ENCODE measurements at places on chromosomes 13 and 19. TPM values are rescaled to one million over a fixed set of nuclear protein-coding genes. Genes with fewer than 3 reads are reported as not detected.
A peak's percentile ranks its signal among the peaks of the same experiment; 100 is the strongest.

GRCh38 chr13:28271056-28271840, 132.9 kb downstream of the PAN3 start:
- DNase-seq = no peak

The USE1 gene
- 36.4 TPM for total RNA-seq

The MAST1 gene
- total RNA-seq = 3.2 TPM

The RFPL4A gene
- 0.13 TPM for total RNA-seq

DNA sequence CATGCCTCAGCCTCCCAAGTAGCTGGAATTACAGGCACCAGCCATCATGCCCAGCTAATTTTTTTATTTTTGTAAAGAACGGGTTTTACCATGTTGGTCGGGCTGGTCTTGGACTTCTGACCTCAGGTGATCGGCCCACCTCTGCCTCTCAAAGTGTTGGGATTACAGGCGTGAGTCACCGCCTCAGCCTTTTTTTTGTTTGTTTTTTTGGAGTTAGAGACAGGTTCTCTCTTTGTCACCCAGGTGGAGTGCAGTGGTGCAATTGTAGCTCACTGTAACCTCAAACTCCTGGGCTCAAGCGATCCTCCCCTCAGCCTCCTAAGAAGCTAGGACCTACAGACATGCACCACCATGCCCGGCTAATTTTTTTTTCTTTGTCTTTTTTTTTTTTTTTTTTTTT, 15.6 kb upstream of the NOTCH3 start:
- no peak for DNase-seq

The FCER2 gene
- not detected for total RNA-seq

DNA sequence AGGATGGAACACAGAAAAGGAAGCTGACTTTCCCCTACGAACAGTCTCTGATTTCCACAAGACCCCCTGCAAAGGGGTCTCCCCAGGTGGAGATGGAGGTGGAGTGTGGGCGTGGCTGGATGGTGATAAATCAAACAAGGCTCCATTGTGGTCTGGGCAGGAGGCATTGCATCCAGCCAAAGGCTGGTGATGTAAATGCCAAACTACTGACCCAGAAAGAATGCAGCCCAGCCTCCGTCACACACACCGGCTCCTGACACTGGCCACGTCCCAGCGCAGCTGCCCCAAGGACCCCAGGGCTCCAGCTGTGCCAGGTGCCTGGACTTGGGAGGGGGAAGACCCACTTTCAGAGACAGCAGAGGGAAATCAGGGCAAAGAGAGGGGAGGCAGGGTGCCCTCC, 6.3 kb downstream of the SLC7A1 start:
- peak; percentile 35 for DNase-seq

The MUC16 gene
- total RNA-seq = not detected

The ZNF382 gene
- not detected for total RNA-seq

- DNase-seq = no peak
Measured at GRCh38 chr19:47691782-47692181, 21.4 kb upstream of the EHD2 start.

DNA sequence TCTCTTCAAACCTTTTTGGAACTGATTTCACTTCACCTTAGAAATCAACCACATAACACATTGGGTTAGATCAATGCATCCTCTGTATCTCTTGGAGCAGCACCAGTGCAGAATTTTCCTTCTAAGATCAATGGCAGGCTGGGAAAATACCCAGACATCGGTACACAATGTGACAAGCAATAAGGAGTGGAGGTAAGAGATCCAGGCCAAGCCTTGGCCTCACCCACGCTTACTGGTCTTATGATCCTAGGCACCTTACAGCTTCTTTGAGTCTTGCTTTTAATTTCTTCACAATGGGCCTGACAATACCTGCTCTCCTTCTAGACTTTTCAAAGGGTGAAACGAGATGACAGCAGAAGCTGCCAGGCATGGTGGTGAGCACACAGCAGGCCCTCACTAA, 232.0 kb downstream of the LACC1 start:
- no peak for DNase-seq

- no peak for DNase-seq
Measured at GRCh38 chr19:18333680-18334079, 6.7 kb upstream of the PGPEP1 start.

GRCh38 chr13:33153421-33154404, 131.8 kb downstream of the STARD13 start:
- peak; percentile 49 for DNase-seq

GRCh38 chr13:111913761-111914140, 153.2 kb upstream of the SOX1 start:
- DNase-seq = no peak

DNA sequence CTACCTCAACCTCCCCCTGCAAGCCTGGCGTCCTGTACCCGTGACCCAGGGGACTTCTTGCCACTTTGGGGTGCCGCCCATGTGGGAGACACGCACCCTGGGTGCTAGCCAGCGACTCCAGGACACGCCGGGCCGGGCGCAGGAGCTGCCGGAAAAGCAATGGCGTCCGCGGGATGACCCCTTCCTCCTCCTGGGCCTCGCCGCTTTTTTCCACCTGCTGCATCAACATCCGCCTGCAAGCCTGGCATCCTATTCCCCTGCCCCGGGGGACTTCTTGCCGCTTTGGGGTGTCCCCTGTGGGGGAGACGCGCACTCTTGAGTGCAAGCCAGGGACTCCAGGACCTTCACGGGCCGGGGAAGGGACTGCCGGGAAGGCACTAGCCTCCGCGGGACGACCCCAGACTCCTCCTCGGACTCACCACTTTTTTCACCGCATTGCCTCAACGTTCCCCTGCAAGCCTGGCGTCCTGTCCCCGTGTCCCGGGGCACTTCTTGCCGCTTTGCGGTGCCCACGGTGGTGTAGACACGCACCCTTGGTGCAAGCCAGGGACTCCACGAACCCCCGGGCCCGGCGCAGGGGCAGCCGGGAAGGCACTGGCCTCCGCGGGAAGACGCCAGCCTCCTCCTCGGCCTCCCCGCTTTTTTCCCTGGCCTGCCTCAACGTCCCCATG, 237.8 kb downstream of the TUBA3C start:
- no peak for DNase-seq

DNA sequence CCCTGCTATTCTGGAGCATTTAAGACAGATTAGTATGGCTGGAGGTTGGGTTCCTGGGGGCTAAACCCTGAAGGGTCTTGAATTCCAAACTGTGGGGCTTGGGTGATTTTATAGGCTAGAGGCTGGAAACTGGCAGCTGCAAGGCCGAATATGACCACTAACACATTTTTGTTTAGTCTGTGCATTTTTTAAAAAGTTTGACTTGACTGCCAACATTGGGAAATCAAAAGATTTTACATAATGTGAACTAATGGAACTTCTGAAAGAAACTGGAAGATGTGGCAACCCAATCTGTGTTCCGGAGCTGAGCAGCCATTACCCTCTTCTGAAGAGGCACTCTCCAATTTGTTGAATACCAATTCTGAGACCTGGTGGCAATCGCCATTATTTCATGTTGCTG, 5.1 kb downstream of the ZNF784 start:
- no peak for DNase-seq

GRCh38 chr19:12665281-12665573, 1.3 kb downstream of the MAN2B1 start:
- DNase-seq = no peak

The ZIK1 gene
- 1.5 TPM for total RNA-seq

- DNase-seq = no peak
Measured at GRCh38 chr19:34306213-34306661, 51.9 kb downstream of the GARRE1 start.

DNA sequence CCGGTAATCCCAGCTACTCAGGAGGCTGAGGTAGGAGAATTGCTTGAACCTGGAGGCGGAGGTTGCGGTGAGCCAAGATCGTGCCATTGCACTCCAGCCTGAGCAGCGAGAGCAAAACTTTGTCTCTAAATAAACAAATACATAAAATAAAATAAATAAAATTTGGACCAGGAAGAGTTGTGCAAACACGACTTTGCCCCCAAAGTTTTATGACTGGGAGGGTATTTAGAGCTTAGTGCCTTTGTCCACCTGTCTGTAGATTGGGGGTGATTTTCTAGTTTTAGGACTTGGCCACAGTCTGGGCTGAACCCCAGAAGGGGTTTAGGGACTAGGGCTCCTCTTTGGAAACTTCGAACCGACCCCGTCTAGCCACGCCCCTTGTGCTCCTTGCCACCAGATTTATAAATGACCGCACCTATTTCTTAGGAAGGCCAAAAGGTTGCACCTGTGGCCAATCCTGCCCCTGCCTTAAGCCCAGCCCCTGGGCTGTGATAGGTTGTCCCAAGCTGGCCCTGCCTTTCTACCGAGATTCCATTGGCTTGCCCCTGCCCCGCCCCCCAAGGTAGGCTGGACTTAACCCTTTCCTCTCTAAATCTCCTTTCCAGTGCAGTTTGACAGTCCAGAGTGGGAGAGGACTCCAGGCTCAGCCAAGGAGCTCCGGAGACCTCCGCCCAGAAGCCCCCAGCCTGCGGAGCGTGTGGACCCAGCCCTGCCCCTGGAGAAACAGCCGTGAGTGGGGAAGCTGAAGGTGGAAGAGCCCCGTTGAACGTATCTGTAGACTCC, 5.3 kb downstream of the SHD start:
- DNase-seq = no peak

DNA sequence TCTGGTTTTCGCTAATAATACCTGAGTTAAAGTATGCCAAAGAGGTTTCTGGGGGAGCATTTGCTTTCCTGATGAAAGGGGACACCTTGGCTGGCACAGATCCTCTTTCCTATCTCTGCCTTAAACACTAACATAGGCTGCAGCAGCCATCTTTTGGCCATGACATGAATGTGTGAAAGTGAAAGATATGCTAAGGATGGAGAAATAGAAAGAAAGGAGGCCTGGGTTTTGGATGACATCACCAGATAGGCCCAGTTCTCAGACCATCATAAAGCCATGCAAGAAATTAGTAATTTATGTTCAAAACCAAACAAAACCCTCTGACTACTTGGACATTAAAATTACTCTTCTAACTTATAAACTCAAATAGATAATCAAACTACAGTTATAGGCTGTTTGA, 279.7 kb downstream of the COG6 start:
- no peak for DNase-seq

The ZNF470 gene
- 0.20 TPM for total RNA-seq

- DNase-seq = no peak
Measured at GRCh38 chr13:51222037-51222685, at the start of gene FAM124A. FAM124A (plus strand) TSS chr13:51222398; CDS start chr13:51222502, 104 bp downstream.

DNA sequence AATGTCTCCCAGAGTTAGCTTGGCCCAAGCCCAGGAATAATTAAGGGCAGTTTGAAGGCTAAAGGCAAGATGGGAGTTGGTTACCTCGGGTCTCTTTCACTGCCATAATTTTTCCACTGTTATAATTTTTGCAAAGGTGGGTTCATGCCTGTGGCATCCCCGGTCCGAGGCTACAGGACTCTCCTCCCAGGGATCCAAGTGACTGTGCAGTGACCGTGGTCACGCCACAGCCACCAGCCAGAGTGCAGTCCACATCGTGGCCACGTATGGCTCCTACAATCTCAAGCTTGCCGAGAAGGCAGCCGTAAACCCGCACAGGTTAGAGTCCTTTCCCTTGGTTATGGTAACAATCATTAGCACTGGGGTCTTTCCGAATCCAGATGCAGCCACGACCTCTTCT, 36.8 kb downstream of the C13orf46 start:
- no peak for DNase-seq

- DNase-seq = no peak
Measured at GRCh38 chr19:51293571-51294210, 17.8 kb upstream of the IGLON5 start.

- DNase-seq = no peak
Measured at GRCh38 chr19:53552001-53552721, 14.2 kb downstream of the ZNF331 start.

GRCh38 chr19:32748497-32748896, 28.9 kb downstream of the TDRD12 start:
- no peak for DNase-seq

- DNase-seq = no peak
Measured at GRCh38 chr19:16585808-16586476, 13.7 kb upstream of the SLC35E1 start.

DNA sequence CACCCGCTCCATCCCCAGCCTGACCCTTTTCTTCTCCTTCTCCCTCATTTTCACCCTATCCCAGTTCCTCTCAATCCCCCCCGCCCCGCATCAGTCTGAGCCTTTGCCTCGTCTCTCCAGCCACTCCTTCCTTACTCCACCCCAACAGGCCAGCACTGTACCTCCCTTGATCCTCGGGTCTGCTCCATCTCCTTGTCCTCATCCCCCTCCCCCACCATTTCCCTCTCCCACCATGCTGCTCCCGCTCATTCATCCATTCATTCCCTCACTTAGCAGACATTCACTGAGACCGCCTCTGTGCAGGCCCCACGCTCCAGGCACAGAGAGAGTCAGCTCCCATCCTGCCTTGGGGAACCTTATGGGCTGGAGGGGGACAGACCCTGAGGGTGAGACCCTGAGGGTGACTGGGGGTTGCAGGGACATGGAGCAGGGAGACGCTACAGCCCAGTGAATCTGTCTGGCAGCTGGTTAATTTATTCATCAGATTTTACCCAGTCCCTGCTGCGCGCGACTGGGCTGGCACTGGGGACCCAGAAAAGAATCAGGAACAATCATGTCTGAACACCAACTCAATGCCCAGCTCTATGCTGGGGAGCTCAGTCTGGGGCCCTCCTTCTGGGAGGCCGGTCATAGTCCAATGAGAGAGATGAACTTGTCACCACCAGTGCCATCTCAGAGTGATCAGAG, 881 bp downstream of the ARHGAP33 start:
- no peak for DNase-seq

The SIRT6 gene
- 18.5 TPM for total RNA-seq

The ZNF180 gene
- total RNA-seq = 18.4 TPM

- peak; percentile 86 for DNase-seq
Measured at GRCh38 chr13:31982540-31982939, 49.0 kb upstream of the FRY start.

DNA sequence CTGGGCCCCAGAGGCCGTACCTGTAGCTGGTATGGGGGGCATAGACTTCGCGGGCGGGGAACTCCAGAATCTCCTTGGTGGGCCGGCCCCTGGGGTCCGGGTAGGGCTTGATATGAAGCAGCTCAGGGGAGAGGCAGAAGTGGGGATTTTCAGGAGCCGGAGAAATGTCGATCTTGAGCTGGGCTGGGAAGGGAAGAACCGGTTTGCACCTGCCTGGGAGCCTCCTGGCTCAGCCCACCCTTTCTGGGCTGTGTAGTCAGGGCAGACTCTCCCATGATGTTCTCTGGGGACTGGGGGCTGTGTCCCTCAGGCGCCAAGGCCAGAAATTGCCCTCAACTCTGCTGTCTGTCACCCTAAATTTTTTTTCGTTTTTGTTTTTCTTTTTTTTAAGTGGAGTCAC, 2.6 kb downstream of the ANGPTL8 start:
- DNase-seq = no peak

The FCHO1 gene
- 0.53 TPM for total RNA-seq

DNA sequence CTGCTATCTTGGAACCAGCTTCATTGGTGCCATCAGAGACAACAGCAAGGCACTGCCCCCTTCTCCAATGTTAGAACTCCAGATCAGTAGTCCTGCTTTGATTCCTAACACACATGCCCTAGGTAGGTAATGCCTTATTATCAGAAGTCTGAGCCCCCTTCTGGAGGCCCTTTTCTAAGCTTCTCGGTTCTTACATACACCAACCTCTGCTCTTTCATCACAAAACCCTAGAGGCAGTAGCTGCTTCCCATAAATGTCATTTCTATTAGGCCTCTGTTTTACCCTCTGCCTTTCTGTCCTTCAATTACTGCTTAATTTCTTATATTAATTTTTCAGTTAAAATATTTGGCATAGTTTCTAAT, 65.3 kb upstream of the KLHL1 start:
- no peak for DNase-seq

The ZNF473 gene
- 10.4 TPM for total RNA-seq

The CYP4F3 gene
- total RNA-seq = 0.10 TPM

Measured in HT1080 (cell line).